ENCODE measurements at places on chromosomes 16 and 17.

GRCh38 chr17:29342158-29342765, 47.9 kb upstream of the TAOK1 start:
- no peak for DNase-seq

- DNase-seq, result no peak
Observed at GRCh38 chr16:30119428-30119827, 3.6 kb downstream of the MAPK3 start.

GRCh38 chr16:85832570-85833218, 33.2 kb downstream of the COX4I1 start:
- DNase-seq, result no peak

DNA sequence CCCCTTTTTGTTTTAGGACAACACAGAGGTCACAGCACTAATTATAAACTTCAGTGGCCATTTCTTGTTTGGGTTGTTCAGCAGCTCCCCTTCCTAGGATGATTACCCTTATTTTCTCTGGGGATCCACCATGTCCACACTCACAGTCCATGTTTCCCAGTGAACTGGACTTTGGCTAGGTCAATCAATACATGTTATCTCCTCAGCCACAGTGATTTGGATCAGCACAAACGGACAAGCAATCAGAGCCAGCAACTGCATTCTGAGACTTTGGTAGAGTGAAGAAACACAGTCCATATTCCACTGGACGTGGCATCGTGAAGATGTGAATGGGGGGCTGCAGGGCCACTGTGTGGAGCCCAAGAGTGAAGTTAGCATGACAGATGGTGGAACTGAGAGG, 4.6 kb downstream of the TMEM220 start:
- no peak for DNase-seq

DNA sequence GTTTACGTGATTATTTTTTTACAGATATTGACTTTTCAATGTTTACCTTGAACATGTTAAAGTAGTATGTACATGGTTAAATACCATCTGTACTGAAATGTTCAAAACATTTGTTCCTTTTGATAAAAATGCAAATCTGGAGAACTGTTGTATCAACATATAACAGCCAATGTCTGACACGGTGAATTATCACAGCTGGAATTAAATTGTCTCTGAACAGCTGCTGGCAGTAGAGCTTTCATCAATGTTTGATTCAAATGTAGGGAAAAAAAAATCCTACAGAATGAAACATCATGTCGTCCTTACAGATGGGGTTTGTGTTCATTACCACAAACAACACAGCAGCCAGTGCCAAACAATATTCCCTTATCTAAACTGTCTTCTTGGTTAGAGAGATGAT, 79.9 kb downstream of the TOX3 start:
- DNase-seq, result no peak

GRCh38 chr17:78839235-78839761, 1.3 kb downstream of the USP36 start:
- DNase-seq, result peak; percentile 39

GRCh38 chr16:840561-841454, 40.3 kb upstream of the GNG13 start:
- no peak for DNase-seq

DNA sequence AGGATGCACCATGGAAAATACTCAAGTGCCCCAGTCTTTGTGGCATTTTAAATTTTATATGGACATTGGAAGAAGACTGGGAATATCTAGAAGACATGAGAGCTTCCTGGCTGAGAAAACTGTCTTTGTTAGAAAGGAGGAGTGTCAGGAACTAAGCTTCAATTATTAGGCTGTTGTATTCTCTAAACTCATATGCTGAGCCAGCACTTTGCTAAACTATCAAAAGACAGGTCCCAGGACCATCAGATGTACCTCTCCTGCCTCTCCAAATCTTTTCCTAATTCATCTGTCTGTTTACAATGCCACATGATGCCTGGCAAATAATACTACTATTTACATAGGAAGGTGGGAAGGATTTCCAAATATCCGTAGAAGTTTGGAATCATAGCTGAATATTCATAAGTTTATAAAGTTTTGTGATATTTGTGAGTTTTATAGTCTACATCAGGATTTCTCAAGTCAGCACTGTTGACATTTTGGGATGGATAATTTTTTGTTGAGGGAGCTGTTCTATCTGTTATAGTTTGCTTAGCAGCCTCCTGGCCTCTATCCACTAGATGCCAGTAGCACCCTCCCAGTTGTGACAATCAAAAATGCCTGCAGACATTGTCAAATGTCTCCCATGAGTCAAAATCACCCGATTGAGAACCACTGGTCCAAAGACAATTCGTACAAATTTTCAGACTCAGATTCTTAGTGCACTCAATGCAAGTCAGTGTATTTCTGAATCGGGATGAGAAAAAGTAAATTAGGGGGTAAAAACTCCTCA, 61.2 kb upstream of the NETO2 start:
- DNase-seq, result no peak

DNA sequence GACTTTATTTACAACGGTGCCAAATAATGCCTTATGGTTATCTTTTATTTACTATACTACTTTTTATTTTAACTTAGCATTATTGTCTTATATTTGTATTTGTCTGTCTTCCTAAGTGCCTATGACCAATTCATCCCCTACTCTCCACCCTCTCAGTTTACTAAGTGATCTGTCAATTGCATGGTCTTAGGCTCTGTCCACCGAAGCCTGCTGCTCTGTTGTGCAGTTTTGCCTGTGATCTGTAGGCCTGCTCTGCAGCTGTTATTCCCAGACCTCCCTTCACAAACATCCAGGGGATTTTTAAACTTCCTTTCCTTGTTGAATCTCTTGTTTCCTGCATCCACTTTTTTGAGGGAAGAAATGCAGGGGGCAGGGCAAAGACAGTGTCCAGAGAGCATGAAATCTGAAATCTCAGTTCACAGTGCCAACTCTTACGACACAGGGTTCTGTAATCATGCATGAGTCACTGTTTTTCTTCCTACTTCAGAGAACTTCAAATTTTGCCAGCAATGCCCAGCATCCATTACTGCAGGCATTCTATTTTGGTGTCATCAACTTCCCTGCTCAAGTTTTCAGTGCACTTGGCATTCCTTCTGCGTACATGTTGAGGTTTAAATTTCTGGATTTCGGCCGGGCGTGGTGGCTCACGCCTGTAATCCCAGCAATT, 11.4 kb downstream of the SLFN5 start:
- no peak for DNase-seq

GRCh38 chr16:83803811-83804210, 4.0 kb upstream of the HSBP1 start:
- DNase-seq, result no peak

DNA sequence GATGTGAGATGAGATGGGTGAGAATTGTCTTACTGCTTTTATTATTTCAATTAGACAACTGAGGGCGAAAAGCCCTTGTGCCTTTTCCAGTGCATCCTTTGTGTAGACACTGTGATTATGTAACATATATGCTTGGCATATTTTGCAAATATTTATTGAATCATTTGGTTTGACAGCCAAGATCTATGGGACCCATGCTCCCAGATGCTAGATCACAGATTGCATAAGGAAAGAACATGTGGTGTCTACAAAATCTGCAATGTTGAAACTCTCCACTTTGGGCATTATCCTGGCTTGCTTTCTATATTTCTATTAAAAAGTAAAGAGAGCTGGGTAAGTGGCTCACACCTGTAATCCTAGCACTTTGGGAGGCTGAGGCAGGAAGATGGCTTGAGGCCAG, 4.8 kb upstream of the COG1 start:
- DNase-seq, result no peak

All from activated CD4-positive, alpha-beta T cell treated with anti-CD3 and anti-CD28 coated beads, Interleukin-10, Interleukin-2, amounts not matched to agents 100 ng/mL and 50 ng/mL, durations not matched to agents 16 hours and 8 hours (primary cell).